ENCODE measurements at places on chromosomes 4 and X.

GRCh38 chr4:115660465-115660864, 547.0 kb upstream of the NDST4 start:
- DNase-seq: no peak

DNA sequence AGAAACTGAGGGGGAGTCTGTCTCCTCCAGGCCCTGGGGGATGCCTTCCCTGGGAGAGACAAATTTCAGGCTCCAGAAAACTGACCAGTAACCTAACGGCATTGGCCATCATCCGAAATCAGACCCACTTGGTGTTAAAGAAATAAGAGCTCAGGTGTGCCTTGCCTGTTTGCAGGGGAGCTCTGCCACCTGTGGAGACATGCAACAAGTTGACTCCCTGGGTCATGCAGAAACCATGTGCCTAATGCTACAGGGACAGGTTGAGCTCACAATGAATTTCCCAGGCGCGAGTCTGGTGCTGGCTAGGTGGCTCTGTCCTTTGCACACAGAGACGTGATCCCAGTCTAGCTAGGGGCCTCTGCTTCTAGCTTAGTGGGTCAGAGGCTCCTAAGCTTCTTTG, 95.8 kb upstream of the KIT start:
- DNase-seq: no peak

DNA sequence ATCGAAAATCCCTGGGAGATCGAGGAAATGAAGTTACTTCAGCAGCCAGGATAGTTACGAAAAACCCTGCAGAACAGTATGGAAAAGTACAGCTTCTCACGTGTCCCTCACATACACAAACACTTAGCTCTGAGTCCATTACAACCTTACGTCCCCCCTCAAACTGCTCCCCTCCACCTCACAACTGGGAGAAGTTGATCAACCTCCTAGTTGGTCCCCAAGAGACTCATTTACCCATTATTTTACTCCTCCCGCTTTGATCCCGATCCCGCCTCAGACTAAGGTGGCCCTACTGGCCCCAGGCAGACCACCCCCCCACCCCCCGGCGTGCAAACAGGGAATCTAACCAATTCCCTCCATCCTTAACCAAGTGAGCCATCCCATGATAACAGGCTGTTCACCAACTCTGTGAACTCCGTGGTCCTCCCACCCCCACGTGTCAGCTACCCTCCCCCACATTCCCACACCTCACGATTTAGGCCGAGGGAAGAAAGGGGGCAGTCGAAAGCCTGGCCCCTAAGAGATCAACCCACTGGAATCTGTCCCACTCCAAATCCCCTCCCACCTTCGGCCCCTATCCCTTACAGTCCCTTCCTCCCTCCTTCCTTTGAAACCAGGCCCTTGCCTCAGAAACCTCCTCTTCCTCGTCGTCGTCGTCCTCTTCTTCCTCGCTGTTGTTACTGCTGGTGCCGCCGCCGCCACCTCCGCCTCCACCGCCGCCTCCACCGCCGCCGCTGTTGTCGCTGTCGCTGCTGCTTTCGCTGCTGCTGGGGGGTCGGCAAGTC, 755 bp downstream of the ANKRD17 start:
- DNase-seq: no peak

DNA sequence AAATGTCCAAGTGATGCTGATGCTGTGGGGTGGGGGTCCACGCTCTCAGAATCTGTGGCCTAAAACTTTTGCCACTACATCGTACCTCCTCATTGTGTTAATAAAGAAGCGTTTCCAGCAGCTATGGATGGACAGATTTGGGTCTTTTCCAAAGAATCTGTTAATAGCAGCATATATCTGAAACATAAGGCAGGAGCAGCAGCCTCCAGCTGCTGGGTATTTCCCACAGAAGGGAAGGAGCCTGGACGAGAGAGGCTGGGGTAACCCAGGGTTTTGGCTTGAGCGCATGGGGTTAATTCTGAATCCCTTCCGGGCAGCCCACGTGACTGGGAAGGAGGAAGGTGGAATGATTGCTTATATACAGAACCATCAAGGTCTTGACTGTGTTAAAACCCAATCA, 332.4 kb downstream of the BCOR start:
- DNase-seq: no peak

DNA sequence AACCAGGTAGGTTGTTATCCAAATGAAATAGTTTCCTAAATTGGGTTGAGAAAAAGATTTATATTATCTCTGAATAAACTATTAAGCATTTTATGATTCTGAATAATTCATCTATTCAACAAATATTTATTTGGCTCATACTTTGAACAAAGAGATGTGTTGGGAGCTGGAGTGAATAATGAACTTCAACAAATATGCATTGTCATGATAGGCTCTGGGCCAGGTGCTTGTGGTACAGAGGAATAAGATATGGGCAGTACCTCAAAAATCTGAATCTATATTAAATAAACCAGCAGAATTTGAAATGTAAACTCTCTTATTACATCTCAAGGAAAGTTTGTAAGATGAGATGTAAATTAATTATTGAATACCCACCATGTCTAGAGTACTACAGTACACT, 75.7 kb upstream of the DCLK2 start:
- no peak for DNase-seq

DNA sequence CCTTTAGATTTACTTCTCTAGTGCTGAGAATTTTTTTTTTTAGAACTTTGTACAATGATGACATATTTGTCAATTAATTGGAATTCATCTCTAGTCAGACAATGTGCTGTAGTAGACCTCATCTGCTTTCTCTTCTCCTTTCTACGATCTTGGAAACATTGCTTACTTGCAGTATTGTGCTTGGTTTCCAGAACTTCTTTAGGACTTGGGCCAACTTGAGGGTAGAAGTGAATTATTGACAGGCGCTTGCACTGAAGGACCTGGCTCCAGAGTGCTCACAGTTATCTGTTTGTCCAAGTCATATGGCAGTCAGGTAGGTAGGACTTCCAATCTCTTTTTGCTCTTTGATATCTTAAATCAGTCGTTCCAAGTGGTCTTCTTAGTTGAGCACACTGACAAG, 39.6 kb downstream of the FNIP2 start:
- DNase-seq: no peak

- DNase-seq: no peak
Measured at GRCh38 chrX:69959712-69960111, 90.0 kb downstream of the AWAT2 start.

GRCh38 chr4:38468339-38468866, 195.6 kb upstream of the KLF3 start:
- DNase-seq: no peak

DNA sequence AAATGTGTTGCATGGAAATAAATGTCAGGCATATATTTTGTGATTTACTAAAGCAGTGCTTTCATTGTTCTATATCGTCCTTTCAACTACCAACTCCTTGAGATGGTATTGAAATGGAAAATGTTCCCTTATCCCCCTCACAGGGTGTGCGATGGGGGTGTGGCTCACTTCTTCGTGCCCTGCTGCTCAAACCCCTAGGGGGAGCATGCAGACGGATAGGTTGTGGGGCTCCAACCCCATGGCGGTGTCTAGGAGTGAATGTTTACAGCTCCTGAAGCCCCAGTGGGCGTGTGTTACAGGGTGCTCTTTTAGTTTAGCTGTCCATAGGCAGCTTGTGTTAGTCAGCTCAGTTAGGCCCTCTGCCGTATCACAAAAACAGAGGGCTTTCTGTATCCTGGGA, 287.7 kb upstream of the EMCN start:
- no peak for DNase-seq
